ENCODE measurements at places on chromosomes 3 and 15. TPM values are rescaled to one million over a fixed set of nuclear protein-coding genes. Genes with fewer than 3 reads are reported as not detected.

The NEO1 gene
- total RNA-seq, result 41.0 TPM

The SOX2 gene
- 10.4 TPM for total RNA-seq

The AMT gene
- total RNA-seq, result 8.6 TPM

The CYP8B1 gene
- total RNA-seq, result not detected

The NUP210 gene
- total RNA-seq, result 13.6 TPM

The UCN2 gene
- 2.4 TPM for total RNA-seq

The CADM2 gene
- total RNA-seq, result 13.3 TPM

The PARP15 gene
- 1.1 TPM for total RNA-seq

The MAPK6 gene
- 48.3 TPM for total RNA-seq

The CCDC51 gene
- 11.5 TPM for total RNA-seq

The PCLAF gene
- total RNA-seq, result 12.0 TPM

The NMNAT3 gene
- total RNA-seq, result 7.5 TPM

The GOLGA8T gene
- not detected for total RNA-seq

The DUOXA2 gene
- 1.2 TPM for total RNA-seq

The IL5RA gene
- total RNA-seq, result 0.31 TPM

The USF3 gene
- 20.1 TPM for total RNA-seq

The SAMMSON gene
- total RNA-seq, result 0.41 TPM

The UROC1 gene
- total RNA-seq, result not detected

The TTLL13 gene
- total RNA-seq, result not detected

The ADIPOQ gene
- total RNA-seq, result 0.31 TPM

Data from tongue (tissue), 3 donors.